ENCODE measurements at places on chromosomes 16 and 17.

DNA sequence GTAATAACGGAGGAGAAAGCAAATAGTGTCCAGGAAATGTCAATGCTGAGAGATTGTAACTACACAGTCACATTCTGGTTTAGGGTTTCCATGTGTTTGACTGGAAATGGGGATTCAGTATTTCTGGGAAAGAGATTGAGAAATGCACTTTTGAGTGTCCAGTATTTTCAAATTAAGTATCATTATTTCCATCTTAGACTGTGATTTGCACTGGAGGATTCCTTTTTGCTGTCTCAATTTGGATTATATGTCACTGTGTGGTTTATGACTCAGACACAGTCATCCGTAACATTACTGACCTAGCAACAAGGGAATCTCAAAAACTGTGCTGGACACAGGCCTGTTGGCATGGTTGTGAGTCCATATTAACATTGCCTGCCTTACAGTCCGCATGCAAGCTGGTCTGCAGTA lies 681.4 kb downstream of the CDH11 start:
- no peaks in the 10 kb centered on the region for H3K27me3 ChIP-seq
- H3K4me1 ChIP-seq = no peaks in the 10 kb centered on the region
- H3K4me3 ChIP-seq = no peak overlapping the region
- no peak for DNase-seq
- H3K27ac ChIP-seq = no peak overlapping the region

DNA sequence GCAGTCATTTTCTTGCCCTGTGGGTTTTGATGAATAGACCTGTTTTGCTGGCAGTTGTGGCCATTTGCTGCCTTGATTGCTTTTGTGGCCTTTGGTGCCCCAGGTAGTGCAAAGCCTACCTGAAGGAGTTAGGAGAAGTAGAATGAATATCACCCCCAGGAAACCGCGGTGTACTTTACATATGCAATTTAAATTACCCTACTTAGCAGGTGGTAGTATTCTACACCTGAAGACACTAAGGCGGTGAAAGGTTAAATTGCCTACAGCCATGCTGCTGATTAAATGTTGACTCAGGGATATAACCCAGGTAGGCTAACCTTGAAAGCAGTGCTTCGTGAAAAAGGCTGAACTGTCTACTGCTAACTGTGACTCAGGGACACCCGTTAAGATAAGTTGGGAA lies 27.2 kb upstream of the WWOX start:
- no peaks in the 10 kb centered on the region for H3K36me3 ChIP-seq
- no peaks in the 10 kb centered on the region for H3K27me3 ChIP-seq
- DNase-seq = no peak
- no peaks in the 10 kb centered on the region for H3K4me1 ChIP-seq
- no peak overlapping the region for H3K27ac ChIP-seq

GRCh38 chr17:44279346-44279665 lies 11.4 kb upstream of the SLC4A1 start:
- no peaks in the 10 kb centered on the region for H3K4me1 ChIP-seq
- H3K27ac ChIP-seq = no peak overlapping the region
- H3K27me3 ChIP-seq = no peaks in the 10 kb centered on the region
- no peak for DNase-seq

- no peak overlapping the region for H3K4me3 ChIP-seq
- no peaks in the 10 kb centered on the region for H3K36me3 ChIP-seq
- H3K4me1 ChIP-seq = no peaks in the 10 kb centered on the region
- no peaks in the 10 kb centered on the region for H3K27me3 ChIP-seq
- H3K27ac ChIP-seq = no peak overlapping the region
- DNase-seq = no peak
These were observed 596.3 kb upstream of the SALL1 start for GRCh38 chr16:51747329-51747728.

GRCh38 chr17:78400581-78401240 lies 22.3 kb downstream of the PGS1 start:
- no peaks in the 10 kb centered on the region for H3K27me3 ChIP-seq
- H3K27ac ChIP-seq = no peak overlapping the region
- H3K4me3 ChIP-seq = no peak overlapping the region
- no peaks in the 10 kb centered on the region for H3K4me1 ChIP-seq

GRCh38 chr16:2484898-2485508 lies 10.1 kb downstream of the TBC1D24 start:
- peaks cover 10% of the 10 kb centered on the region for H3K4me1 ChIP-seq
- no peaks in the 10 kb centered on the region for H3K36me3 ChIP-seq
- H3K27ac ChIP-seq = no peak overlapping the region

GRCh38 chr17:30031214-30031869 lies 85.3 kb upstream of the NSRP1 start:
- no peak for DNase-seq
- H3K4me1 ChIP-seq = no peaks in the 10 kb centered on the region
- no peaks in the 10 kb centered on the region for H3K36me3 ChIP-seq
- H3K27ac ChIP-seq = no peak overlapping the region
- H3K4me3 ChIP-seq = no peak overlapping the region

DNA sequence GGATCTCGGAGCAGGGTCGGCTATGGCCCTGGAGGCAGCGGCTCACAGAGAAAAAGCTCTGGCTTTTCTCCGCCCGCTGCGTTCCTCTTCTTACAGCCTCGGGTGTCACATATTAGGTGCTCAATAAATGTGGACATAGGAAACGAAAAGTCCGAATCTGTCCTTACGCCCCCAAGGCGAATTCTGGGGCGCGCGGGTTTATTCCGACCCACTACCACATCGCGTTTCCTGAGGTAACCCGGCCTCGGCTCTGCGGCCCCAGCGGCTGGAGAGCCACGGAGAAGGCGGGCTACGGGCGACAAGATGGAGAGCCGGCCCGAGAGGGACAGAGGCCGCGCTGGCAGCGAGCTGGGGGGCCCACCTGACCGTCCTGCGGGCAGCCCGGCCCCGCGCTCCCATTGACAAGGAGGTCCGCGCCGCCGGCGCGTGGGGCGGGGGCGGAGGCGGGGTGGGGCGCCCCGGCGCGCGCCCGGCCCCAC lies 573 bp upstream of the GNAO1 start:
- no peak for DNase-seq
- peaks cover 5% of the 10 kb centered on the region for H3K27me3 ChIP-seq
- no peaks in the 10 kb centered on the region for H3K36me3 ChIP-seq
- peak overlapping the region; percentile 78 for H3K4me3 ChIP-seq

DNA sequence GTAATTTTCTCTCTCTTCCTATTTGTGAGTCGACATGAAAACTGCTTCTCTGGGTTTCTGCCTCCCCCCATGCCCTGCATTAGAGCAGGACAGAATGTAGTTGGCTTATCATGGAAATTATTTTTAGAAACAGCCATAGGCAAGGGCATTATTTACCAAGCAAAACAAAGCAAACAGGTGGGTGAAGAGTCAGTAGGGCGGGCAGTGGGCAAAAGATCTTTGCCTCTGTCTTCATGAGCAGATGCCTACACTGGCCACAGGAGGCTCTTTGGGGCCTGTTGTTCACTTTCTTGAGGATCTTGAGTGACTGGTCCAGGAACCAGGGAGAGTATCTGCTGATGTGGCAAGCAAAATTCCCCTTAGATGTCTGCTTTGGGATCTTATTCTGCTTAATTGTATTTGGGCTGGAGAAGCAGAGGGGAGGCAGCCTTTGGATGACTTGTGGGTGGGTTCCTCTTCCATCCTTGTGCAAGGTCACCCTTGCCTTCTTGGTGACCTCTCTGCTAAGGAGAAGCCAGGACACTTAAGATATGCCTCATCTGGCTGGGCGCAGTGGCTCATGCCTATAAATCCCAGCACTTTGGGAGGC lies 42.5 kb upstream of the CLEC19A start:
- H3K27ac ChIP-seq = no peak overlapping the region
- H3K36me3 ChIP-seq = no peaks in the 10 kb centered on the region
- H3K4me3 ChIP-seq = no peak overlapping the region
- H3K4me1 ChIP-seq = no peaks in the 10 kb centered on the region

GRCh38 chr17:61817452-61817851 lies 45.9 kb downstream of the BRIP1 start:
- no peaks in the 10 kb centered on the region for H3K27me3 ChIP-seq
- H3K36me3 ChIP-seq = no peaks in the 10 kb centered on the region
- no peak for DNase-seq
- no peaks in the 10 kb centered on the region for H3K4me1 ChIP-seq

- no peaks in the 10 kb centered on the region for H3K36me3 ChIP-seq
- H3K27me3 ChIP-seq = no peaks in the 10 kb centered on the region
- peaks cover 41% of the 10 kb centered on the region for H3K4me1 ChIP-seq
- H3K27ac ChIP-seq = no peak overlapping the region
These were observed 5.0 kb downstream of the TBKBP1 start for GRCh38 chr17:47698749-47699535.

DNA sequence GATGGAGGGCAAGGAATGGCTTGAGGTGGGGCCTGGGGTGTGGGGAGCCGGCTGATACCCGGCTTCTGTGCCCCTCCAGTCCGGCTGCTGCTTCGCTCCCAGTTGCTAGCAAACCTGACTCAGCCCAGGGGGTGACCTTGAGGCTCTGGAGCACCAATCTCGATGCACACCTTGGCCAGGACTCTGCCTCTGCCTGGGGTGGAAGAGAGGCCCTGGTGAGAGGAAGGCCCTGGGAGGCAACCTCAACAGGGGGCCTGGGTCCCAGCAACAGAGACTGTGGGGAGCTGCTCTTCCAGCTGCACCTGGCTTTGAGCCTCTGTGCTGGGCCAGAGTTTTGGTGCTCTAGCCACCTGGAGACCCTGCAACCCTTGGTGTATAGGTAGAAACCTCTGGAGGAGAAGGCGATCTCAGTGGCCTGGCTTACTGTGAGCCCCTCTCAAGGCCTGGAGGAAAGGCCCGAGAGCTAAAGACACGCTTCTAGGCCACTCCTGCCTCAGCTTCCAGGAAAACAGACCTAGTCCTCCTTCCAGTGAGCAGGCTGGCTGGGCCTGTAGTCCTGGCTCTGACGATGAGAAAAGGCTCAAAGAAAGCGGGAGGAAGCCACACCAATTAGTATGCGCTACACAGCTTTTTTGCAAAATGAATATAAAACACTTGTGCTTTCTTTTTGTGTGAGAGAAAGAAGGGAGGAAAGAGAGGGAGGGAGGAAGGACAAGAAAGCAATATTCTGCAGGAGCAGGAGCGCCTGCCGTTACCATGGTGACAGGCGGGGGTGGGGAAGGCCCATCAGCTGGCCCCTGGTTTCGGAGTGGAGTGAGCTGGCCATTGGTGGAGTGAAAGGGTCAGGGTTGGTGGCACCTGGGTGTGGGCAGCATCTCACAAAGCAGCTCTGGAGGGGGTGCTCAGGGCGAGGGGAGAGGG lies 51.0 kb downstream of the VAC14 start:
- H3K4me1 ChIP-seq = no peaks in the 10 kb centered on the region
- no peak for DNase-seq
- H3K27ac ChIP-seq = no peak overlapping the region
- no peak overlapping the region for H3K4me3 ChIP-seq
- no peaks in the 10 kb centered on the region for H3K27me3 ChIP-seq

GRCh38 chr17:42547001-42547461 lies 5.7 kb upstream of the HSD17B1 start:
- H3K36me3 ChIP-seq = no peaks in the 10 kb centered on the region
- no peak overlapping the region for H3K4me3 ChIP-seq
- no peaks in the 10 kb centered on the region for H3K27me3 ChIP-seq
- DNase-seq = no peak
- no peak overlapping the region for H3K27ac ChIP-seq

GRCh38 chr17:46831573-46832330 lies 13.3 kb upstream of the WNT3 start:
- DNase-seq = no peak
- H3K27me3 ChIP-seq = peaks cover 3% of the 10 kb centered on the region
- H3K27ac ChIP-seq = no peak overlapping the region
- no peaks in the 10 kb centered on the region for H3K36me3 ChIP-seq

DNA sequence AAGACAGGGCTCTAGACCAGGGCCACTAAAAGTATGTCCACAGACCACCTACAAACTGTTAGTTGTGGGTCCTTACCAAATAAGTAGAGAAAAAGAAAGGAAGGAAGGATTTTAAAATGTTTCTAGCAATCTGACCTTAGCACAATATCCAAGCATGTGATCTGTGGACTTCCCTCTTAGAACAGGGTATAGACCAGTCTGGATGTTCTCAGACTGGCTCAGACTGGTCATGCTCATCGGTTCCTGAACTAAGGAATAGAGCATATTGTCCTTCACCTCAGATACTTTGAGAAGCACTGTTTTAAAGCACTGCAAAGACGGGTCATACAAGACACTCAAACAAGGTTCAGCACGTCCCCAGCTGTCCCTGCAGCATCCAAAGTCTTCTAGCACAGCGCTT lies 25.8 kb downstream of the CUEDC1 start:
- H3K27me3 ChIP-seq = no peaks in the 10 kb centered on the region
- H3K4me1 ChIP-seq = no peaks in the 10 kb centered on the region
- H3K4me3 ChIP-seq = no peak overlapping the region
- no peaks in the 10 kb centered on the region for H3K36me3 ChIP-seq
- H3K27ac ChIP-seq = no peak overlapping the region
- DNase-seq = no peak

GRCh38 chr16:14641926-14642325 lies 9.2 kb downstream of the BFAR start:
- peaks cover 40% of the 10 kb centered on the region for H3K36me3 ChIP-seq
- no peaks in the 10 kb centered on the region for H3K4me1 ChIP-seq
- H3K27ac ChIP-seq = no peak overlapping the region
- no peaks in the 10 kb centered on the region for H3K27me3 ChIP-seq

DNA sequence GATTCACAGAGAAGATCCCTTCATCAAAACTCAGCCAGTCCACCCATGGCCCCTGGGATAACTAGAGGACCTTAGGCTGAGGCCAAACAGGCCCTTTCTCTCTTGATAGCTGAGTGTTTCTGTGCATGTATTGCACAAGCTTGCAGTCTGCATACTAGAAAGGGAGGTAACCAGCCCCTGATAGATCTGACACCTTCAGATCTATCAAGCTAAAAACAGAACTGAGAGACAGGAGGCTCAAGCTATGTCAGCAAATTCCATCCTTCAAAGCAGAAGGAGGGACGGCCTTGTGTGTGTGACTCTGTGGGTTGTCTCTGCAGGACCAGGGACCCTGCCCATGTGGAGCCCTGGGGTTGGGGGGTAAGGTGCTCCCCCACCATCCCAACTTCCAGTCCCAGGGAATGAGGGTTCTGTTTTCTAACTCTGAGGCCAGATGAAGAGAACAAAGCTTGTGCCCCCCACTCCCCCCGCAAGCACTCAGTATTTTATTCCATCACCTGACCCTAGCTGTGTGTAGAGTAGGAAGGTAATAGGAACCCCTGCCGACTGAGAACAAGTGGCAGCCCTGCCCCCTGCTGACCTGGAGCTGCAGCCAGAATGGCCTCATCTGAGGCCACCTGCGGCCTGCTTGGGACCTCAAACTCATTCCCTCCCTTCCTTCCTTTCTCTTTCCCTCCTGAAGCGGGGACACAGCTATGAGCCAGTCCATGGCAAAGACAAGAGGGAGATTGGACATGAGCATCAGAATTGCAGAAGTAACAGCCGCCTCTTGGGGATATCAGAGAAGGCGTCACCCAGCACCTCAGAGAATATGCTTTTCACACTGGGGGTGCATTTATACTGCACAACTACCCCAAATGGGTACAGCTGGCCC lies 63.8 kb downstream of the SMPD3 start:
- peaks cover 5% of the 10 kb centered on the region for H3K4me1 ChIP-seq
- H3K27me3 ChIP-seq = no peaks in the 10 kb centered on the region
- H3K27ac ChIP-seq = no peak overlapping the region
- H3K36me3 ChIP-seq = no peaks in the 10 kb centered on the region
- H3K4me3 ChIP-seq = no peak overlapping the region
